Inflammatory macrophage (primary cell): ENCODE measurements at places on chromosomes 12 and 14.

DNA sequence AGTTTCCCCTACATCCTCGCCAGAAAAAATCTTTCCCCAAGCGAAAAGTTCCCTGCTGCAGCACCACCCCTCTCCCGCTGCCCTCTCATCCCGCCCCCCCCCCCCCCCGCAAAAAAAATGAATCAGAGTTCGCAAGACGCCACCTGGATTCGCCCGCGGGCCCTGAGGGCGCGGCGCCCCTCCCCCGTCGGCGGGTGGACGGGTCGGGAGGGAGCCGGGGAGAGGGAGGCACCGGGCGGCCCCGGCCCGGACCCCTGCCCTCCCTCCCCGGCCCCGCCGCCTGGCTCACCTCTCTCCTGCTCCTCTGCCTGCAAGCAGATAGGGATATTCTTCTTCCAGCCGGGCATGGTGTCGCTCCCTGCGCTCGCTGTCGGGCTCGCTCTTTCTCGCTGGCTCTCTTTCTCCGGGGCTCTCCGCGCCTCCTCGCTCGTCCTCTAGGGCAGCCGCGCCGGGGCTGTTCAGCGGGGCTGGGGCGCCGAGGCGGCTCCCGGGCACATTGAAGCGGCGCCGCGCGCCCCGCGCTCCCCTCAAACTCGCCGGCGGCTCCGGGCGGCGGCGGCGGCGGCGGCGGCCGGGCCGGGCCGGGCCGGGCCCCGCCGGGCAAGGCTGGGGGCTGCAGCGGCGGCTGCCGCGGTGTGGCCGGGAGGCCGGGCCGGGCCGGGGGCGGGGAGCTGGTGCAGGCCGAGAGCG lies 200.3 kb upstream of the CAND1 start:
- no peak for DNase-seq

DNA sequence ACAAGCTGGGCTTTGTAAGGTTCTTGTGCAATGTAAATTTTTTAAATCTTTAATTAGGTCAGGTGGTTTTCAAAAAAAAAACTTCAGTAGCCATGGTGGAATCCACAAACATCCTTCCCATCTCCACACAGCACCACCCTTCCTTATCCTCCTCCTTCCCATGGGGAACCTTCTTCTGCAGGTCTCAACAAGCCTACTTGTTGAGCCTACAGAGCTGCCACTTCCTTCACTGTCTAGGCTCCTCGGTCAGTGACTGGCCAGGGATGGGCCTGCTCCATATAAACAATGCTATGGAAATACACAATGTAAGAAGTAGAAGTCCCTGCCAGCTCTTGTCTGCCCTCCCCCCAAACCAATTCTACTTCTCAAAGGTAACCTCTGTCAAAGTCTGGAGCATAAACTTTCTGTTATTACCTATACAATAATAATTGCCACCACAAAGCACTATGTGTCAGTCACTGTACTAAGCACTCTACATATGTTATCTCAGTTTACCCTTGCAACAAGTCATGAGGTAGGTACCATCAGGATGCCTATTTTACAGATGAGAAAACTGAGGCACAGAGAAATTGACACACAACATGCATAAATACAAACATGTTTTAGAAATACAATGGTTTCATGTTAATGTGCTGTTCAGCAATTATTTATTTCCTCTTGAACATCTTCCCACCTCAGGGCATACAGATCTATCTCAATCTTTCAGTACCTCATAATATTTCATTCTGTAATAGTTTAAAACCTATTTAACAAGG lies 17.4 kb downstream of the LIMA1 start:
- no peak for DNase-seq

DNA sequence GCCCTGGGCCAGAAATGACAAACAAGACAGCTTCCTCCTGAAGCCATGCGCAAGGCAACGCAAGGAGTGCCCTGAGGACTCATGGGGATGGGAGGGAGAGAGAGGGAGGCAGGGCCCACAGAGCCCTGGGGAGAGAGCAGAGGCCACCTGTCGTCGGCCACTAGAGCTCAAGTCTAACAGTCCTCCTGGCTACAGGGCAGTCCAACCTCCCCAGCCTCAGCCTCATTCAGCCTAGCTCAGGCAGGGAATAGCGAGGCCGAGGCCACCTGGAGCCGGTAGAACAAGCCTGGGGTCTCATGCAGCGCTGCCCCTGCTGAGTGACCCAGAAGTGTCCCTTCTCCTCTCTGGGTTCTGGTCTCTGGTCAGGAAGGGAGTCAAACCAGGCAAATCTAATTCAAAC lies 69.5 kb downstream of the BCL11B start:
- DNase-seq: no peak

DNA sequence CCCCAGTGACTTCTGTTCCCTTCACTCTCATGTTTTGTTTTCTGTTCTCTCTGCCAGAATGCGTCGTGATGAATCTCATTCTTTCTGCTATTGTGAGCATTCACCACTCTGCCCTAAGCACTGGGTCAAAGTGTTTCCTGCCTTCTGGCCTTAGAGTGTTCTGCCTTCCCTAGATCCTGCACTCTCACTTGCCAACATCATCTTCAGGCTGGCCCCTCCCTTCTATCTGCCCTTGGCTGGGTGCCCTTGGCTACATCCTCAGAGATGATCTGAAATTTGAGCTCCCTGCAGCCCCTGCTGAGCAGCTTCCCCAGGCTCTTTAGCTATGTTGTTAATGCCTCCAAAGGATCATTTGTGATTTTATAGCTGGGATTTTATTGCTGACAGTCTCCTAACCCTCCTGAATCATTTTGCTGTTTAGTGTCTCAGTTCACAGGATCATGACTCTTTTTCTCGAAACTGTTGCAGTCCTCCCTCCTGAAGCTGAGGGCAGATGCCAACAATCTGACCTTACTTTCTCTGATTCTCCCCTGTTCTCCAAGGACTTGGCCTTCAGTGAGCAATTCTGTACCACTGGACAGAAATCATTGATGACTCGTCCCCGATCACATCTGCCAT lies 4.5 kb downstream of the DHRS2 start:
- no peak for DNase-seq

GRCh38 chr14:55412676-55413075 lies 1.0 kb upstream of the ATG14 start:
- DNase-seq: no peak

- DNase-seq: peak; percentile 33
Measured at GRCh38 chr12:32671930-32672780, 6.9 kb upstream of the DNM1L start.

GRCh38 chr12:6866163-6866919 lies 990 bp upstream of the TPI1 start:
- no peak for DNase-seq

GRCh38 chr14:55417955-55418354 lies 6.3 kb upstream of the ATG14 start:
- no peak for DNase-seq

- DNase-seq: no peak
Measured at GRCh38 chr12:67666605-67667004, 18.1 kb downstream of the DYRK2 start.

GRCh38 chr12:92290886-92291285 lies 145.2 kb upstream of the BTG1 start:
- DNase-seq: no peak
